KBM-7 (cell line): ENCODE measurements at places on chromosomes 1 and 21.

DNA sequence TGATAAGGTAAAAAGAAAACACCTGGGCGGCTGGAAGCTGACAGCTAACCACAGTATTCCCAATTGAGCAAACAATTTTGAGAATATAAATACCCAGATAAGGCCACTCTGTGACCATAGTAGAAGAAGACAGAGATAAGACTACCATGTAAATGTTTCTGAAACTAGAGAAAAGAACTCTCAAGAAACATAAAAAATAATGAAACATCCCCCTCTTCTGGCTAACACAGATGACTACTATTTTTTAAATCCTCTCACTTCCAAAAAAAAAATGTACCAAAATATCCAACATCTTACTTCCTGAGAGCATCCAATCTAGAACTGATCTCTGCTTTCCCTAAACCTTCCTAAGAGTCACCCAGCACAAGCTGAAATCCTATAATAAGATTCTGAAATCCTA is 125.9 kb downstream of the HFM1 start:
- peak; percentile 16 for DNase-seq

GRCh38 chr1:33030575-33030974 is 6.1 kb downstream of the AK2 start:
- no peak for DNase-seq

GRCh38 chr1:243729956-243730355 is 120.1 kb downstream of the AKT3 start:
- no peak for DNase-seq

- DNase-seq: peak; percentile 57
These were observed 77.6 kb upstream of the CHRM3 start for GRCh38 chr1:239308701-239309333.

DNA sequence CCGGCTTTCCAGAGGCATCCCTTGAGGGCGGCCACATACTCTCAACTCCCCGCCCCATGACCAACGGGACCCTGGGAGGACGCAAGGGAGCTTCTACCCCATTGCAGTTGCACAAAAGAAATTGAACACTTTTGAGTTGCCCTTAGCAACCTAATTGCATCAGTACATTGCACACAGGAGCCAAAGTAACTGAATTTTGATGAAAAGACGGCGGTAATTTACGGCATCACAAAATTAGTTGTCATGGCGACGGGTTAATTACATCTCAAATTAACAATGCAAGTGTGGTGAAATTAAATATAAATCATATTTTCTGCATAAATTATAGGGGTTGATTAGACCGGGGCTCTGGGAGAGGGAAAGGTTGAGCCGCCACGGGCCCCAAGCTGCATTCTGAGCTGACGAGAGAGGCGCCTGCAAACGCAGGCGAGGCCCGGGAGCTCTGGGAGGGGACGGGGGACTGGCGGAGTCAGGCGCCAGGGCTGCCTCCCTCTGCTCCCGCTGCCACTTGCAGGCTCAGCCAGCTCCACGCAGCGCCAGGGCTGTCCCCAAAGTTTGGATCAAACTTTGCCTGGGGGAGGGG is 61.4 kb downstream of the CASZ1 start:
- DNase-seq: no peak

- DNase-seq: no peak
These were observed 38.6 kb downstream of the KCNN3 start for GRCh38 chr1:154831462-154831861.

- DNase-seq: no peak
These were observed 3.0 kb upstream of the RIT1 start for GRCh38 chr1:155913969-155914757.
